Suppressor macrophage (primary cell): ENCODE measurements at places on chromosomes 3 and 15.

GRCh38 chr3:10273702-10274305 is 18.9 kb downstream of the GHRL start:
- DNase-seq, result peak; percentile 42

GRCh38 chr15:86797135-86797534 is 717.5 kb downstream of the AGBL1 start:
- no peak for DNase-seq

DNA sequence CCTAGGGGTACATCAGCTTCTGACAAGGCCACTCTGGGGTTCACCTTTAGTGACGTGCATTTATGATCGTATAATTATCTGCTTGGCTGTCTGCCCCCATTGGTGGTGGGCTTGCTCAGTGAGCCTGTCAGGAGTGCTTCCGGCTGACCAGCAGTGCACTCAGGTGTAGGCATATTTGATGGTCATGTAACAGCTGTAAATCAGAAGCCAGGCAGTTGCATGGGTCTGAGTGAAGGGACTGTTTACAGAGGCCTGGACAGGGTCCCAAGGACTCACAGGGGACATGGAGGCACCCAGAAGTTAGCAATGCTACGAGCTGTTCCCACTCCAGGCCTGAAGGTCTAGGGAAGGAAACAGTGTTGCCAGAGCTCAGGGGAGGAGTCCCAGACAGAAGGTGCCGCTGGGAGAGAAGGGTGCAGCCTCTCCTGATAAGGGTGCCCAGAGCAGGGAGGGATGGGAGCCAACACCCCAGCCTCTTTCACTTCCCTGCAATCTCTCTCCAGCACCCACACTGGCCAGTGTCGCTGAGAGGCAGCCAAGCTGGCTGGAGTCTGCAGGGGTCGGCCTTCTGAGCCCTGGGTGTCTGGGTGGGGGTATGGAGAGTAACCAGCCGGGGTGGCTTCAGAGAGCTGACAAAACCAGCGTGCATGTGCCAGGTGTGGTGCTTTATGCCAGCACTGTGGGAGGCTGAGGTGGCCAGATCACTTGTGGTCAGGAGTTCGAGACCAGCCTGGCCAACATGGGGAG is 61.3 kb upstream of the PRR23E start:
- DNase-seq, result no peak

- no peak for DNase-seq
Observed at GRCh38 chr3:23876923-23877322, 39.9 kb downstream of the NKIRAS1 start.

DNA sequence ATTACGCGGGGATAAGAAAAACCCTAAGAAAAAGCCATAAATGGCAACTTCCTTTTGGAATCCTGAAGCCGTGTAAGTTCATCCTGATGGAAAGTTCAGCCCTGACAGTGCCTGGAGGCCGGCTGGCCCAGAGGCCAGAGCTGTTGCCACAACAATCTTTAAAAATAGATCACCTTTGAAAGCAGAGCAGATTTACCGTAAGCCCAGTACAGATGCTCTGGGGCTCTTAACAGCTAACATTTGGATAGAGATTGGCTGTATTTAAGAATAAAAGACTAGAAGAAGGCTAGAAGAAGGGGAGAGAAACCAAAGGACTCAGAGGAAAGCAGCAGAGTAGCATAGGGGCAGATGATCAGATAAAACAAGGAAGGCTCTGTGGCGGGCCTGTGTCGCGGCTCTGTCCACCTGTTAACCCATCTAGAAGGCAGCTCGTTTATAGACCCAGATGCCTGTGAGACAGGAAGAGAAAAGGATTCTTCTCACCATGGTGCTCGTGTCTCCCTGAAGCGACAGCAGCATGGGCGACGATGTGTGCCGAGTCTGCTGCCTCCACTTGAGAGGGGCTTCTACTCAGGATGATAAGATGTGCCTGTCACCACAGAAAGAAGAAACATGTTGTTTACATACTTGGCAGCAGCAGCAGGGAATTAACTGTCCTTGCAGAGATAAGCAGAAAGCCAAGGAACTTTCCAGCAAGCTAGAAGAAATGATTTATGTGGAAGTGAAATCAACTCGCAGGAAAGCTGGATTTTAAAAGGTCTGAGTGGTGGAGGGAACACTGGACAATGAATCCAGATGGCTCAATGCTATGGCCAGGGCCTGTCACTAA is 69.9 kb downstream of the SYNM start:
- DNase-seq, result no peak

DNA sequence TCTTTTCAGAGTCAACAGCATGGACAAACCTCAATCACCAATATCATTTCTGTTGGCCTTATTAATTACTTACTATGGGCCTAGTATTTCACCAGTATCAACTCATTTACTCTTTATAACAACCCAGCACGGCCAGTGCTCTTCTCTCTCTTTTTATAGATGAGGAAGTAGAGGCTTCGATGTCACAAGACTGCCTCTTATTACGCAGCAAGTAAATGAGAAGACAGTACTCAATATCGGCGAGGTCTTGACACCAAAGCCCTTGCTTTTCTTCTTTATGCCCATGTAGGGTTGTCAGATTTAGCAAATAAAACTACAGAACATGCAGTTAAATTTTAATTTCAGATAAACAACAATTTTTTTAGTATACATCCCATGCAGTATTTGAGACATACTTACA is 99.0 kb upstream of the KCNMB2 start:
- DNase-seq, result peak; percentile 59

GRCh38 chr15:68641376-68641775 is 62.6 kb downstream of the CORO2B start:
- no peak for DNase-seq

- DNase-seq, result no peak
Observed at GRCh38 chr15:77597804-77598453, 34.8 kb downstream of the LINGO1 start.

DNA sequence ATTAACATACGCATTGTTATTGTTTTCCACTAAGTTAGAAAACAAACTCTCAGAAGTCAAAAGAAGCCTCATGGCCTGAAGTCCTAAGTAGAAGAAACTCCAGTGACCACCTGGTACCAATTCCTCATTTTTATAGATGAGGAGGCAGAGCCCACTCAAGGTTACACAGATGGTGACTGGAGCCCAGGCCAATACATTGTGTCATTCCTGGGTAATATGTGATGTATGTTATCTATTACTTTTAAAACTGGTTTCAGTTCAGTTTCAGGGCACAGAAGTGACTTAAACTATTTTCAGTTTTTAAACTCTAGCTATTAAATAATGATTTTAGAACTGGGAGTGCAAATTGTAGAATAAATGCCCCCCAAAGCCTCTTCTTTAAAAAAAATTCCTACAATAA is 66.7 kb upstream of the STXBP5L start:
- DNase-seq, result no peak

DNA sequence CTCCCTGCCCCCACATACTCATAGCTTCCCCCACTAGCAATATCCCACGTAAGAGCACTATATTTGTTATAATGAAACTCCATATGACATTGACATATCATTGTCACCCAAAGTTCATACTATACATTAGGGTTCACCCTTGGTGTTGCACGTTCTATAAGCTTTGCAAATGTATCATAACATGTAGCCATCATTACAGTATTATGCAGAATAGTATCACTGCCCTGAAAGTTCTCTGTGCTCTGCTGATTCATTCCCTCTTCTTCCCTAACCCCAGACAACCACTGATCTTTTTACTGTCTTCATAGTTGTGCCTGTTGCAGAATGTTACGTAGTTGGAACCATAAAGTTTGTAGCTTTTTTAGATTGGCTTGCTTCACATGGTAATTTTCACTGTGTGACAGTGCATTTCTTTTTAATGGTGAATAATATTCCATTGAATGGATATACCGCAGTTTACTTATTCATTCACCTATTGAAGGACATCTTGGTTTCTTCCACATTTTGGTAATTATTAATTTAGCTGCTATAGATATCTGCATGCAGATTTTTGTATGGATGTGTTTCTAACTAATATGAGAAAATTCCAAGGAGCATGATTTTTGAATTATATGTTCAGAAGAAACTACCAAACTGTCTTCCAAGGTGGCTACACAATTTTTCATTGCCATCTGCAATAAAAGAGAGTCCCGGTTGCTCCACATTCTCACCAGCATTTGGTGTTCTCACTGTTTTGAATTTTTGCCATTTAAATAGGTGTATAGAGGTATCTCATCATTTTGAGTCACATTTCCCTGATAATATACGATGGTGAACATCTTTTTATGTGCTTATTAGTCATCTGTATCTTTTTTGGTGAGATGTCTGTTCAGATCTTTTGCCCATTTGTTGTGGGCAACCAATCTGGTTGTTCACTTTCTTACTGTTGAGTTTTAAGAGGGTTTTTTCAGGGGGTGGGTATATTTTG is 59.7 kb downstream of the CD200 start:
- no peak for DNase-seq

- no peak for DNase-seq
Observed at GRCh38 chr3:128084675-128085021, 32.4 kb downstream of the SEC61A1 start.
